Heart right ventricle (tissue), 16 donors: ENCODE measurements at places on chromosomes 7 and 10.

GRCh38 chr7:30446266-30446665, 32.3 kb downstream of the NOD1 start:
- DNase-seq, result no peak

- no peak for DNase-seq
Measured at GRCh38 chr7:42211938-42212337, 25.1 kb downstream of the GLI3 start.

DNA sequence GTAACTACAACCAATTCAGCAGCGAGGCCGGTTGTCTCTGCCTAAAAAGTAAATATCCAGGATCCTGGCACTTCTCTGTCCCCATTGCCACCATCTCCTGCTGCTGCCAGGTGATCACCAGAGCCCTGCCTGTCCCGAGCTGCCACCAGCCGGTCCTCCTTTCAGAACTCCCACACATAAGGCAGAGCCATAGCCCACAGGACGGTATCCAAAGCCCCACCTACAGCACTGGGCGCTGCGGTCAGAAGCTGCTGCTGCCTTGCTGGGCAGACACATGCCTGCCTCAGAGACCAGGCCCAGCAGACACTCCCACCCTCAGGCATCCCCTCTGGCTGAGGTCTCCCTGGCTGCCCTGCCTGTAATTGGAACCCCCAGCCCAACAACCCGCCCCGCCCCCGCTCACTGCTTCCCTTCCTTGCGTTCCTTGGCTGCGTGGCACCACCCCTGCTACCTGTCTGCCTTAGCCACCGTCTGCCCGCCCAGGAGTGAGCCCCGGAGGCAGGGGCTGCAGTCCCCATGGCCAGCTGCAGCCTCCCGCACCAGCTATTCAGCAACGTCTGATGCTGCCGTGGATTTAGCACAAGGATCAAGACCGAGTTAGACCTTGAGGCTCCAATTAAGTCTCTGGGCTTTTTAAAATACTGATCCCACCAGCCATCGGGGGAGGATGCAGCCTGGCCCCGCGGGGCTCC, 100.7 kb downstream of the CYTH3 start:
- no peak for DNase-seq

- no peak for DNase-seq
Measured at GRCh38 chr10:14438057-14438456, 107.3 kb upstream of the FRMD4A start.

DNA sequence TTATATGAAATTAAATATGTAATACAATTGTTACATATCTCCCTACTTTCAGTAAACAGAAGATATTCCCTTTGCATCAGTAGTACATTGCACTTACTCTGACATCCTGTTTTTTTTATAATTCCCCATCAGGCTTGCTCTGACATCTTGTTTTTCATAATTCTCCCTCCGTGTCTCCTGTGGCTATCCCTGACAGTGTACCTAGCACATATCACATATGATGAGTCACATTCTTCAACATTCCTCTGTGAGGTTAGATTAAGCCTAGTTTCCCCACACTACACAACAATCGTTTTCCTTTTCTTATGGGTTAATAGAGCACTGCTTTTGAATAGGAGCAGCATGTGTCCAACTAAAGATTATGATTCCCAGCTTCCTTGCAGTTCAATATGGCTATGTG, 250.6 kb upstream of the NPVF start:
- DNase-seq, result no peak
